ENCODE measurements at places on chromosomes 6 and 20.

DNA sequence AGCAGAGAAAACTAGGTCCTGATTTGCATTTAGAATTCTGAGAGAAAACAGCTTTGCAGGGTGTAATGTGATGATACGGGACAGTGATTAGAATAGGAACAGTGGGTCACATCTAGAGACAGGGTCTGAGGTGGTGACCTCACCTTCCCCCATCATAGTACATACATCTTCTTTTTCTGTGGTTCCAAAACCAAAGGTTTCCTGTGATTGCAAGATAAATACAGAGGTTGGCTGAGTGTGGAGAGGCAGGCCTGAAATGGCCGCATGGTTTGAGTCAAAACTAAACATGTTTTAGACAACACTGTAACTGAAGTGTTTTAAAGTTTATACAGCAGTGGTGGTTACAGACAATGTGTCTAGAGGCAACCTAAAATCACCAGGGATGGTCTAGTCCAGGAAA lies 10.4 kb upstream of the NT5DC1 start:
- no peak for DNase-seq

DNA sequence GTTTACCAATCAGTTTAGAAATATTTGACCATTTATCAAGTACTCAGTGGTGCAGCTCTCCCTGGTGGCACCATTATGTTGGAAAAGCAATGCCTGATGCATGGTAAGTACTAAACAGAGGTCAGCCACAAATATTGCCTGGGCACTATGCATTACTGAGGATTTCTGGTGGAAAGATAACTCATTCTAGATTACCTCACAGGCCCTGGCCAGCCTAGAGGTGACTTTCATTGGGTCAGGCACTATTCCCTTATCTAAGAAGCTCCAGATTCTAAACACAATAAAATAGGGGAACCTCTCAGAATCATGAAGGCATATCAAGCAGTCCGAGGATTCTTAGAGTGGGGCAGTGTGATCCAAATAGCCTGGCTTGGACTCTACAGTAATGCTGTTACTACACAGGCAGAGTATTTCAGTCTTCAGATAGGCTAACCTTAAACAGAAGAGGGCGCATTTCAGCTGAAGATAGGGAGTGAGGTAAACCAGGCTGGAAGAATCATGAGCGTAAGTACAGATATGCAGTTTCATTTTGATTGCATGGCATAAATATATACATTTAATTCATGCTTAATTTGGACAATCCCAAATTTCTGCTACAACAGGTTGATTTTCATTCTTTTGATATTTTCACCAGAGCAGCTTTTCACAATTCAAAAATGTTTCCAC lies 12.1 kb downstream of the LGSN start:
- peak; percentile 55 for DNase-seq

- peak; percentile 80 for DNase-seq
These were observed 70.3 kb downstream of the SCAND1 start for GRCh38 chr20:35883778-35884540.

DNA sequence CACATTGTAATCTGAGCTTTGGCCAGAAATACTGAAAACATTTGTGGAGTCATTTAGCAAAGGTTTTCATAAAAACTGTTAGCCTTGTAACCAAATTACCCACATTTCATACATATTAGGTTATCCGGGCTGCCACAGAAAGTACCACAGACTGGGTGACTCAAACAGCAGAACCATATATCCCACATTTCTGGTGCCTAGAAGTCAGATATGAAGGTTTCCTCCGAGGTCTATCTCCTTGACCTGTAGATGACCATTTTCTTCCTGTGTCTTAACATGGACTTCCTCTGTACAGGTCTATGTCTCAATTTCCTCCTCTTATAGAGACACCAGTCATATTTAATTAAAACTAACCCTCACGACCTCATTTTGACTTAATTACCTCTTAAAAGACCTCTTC lies 49.5 kb upstream of the SMIM28 start:
- no peak for DNase-seq

- DNase-seq, result no peak
These were observed 1.9 kb downstream of the ACTL10 start for GRCh38 chr20:33668466-33669155.

DNA sequence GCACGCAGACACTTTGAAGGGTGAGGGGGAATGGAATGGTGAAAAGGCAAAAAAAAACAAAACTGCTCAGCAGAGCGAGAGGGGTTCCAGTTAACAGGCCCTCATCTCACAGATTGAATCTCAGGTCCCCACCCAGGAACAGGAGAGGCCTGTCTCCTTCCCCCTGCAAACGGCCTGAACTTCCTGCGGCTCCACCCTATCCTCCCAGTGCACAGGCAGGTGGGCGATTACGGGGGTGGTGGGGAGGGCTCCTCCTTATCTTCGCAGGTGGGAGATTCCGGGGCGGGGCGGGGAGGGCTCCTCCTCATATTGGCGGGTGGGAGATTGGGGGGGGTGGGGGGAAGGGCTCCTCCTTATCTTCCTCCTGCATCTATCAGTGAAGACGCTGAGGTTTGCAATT lies 129.0 kb downstream of the SOX4 start:
- DNase-seq, result no peak

- DNase-seq, result no peak
These were observed 95.5 kb downstream of the QRSL1 start for GRCh38 chr6:106724848-106725247.

DNA sequence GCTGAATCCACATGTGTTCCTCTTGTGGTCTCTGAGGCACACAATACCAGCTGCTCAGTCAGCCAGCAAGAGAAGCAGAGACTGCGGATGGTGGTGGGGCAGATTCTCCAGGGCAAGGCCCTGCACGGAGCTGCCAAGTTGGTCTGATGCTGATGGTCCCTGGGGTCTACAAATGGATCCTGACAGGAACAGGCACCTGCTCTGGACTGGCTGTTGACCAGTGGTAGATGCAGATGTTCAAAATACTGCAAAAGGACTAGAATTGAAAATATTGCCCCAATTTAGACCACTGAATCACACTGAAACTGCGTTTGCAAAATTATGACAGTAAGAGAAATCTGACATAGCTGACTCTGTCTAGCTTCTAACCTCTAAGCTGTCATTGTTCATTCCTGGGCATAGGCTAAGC lies 29.6 kb upstream of the TUBB2A start:
- DNase-seq, result no peak

DNA sequence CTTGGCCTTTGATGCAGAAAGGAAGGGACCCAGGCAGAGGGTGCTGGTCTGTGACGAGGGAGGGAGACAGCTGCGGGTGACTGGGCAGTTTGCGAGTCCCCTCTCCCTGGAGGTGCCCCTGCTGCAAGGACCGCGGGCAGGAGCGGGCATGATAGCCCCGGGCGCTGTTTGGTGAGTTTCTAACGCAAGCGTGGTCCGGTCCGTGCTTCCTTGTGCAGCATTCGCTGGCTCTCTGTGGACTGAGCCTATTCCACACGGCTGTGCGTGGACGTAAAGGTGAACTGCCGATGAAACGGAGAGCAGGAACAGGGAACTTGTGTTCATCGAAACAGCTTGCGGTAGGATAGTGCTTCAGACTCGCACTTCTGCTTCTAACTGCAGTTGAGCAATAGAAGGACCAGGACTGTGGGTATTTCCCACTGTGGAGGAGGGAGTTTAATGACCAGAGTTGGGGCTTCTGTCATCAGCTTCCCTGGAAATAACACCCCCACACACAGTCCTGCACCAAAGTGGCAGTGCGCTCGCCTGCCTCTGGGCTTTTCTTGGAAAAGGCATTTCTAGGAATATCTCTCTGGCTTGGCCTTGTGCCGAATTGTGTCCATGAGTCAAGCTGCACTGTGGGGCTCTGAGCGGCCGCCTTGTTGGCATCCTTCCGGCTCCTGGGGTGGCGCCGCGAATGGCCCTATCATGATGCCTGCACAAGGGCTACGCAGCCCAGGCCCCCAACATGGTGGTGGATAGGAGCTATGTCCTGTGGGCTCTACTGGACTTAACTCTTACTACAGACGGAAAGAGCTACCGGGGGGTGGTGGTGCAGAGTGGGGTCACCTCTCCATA lies 48.9 kb downstream of the DUSP22 start:
- DNase-seq, result no peak

DNA sequence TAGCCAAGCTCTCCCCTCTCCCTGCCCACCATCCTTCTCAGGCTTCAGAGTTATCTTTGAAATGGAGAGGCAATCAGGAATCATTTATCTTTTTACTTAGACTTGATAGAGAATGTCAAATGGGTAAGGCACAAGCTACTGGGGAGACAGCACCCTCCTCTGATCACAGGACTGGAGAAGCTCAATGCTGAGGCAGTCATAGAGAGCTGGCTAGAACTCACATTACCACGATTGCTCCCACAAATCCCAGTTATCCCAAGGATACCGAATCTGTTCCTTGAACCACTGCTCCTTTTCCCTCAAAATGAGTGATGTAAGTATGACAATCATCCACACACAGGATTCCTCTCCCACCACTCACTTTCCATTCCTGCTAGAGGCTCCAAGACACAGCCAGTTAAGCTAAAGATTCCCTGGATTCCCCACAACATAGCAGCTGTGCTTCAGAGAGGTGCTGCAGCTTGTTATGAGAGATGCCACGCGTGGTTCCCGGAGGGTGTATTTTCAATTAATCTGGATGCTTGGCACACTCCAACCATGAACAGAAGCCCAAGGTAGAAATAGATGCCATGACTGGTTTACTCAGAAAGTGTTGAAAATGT lies 96.2 kb upstream of the VGLL2 start:
- no peak for DNase-seq
